NCI-H2227 treated with DMSO at 0.1 percent for 48 hours (cell line): ENCODE measurements at places on chromosomes 3 and 15.
A peak's percentile ranks its signal among the peaks of the same experiment; 100 is the strongest.

- DNase-seq: no peak
Observed at GRCh38 chr15:91864664-91865063, 11.2 kb downstream of the SLCO3A1 start.

GRCh38 chr15:33608714-33609113 is 297.9 kb downstream of the RYR3 start:
- DNase-seq: peak; percentile 3

DNA sequence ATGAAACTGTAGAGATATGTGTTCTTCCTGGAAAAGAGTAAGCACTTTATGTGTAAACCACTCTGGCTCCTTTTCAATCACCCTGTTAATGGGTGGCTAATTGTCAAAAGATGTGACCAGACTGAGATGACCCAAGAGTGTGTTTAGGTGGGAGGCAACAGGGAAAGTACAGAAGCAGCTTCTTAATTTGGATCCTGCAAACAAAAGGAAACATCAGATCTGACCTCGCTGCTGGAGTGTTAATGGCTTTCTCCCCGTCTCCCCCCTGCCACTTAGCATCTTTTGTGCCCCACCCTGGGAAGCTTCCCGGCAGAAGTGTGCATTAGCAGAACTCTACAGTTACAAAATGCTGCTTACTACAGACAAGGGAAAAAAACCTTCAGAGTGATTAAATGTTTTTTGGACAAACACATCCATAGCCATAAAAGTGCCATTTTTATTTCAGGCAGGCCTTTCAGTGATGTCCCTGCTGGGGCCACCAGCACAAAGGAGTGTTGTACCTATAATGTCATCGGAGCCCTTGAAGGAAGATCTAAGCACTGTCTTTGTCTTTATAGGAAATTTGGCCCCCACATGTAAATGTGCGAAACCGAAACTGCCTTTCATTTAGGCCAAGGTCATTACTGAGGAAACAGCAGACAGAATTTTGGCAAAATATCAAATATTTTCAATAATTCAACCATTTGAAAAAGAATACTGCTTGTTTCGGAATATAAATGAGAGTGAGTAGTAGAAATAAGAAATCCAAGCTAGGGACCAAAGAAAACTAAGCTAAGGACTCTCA is 311.0 kb downstream of the WDR72 start:
- peak; percentile 94 for DNase-seq

DNA sequence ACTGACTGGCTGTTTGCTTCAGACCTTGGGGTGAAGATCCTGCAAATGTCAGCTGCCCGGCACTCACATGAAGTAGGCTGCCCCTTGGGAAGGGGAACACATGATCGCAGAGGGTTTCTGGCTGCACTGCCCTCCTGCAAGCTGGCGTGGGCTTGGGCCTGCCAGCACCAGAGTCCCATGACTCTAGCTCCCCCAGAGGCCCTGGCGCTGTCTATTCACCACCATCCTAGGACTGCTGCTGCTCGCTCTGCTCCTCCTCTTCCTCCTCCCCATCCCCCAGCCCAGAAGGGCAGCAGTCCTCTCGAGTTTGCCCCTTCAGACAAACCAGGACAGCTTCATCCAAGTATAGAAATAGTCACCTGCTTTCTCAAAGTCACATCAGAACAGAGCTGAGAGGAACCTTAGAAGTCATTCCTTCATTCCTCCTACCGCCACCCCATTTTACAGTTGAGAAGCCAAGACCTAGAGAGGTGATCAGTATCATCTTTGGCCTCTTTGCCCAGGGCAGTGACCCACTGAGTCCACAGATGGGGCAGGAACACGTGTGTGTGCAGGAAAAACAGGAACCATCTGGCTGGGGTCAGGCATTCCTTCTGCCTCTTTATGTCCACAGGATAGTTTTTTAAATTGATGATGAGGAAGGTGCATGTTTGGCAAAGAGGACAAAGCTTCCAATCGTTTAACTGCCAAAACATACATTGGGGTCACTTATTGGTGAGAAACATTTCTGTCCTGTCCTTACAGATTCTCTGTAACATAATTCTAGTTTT is 13.2 kb downstream of the DPH3 start:
- no peak for DNase-seq

DNA sequence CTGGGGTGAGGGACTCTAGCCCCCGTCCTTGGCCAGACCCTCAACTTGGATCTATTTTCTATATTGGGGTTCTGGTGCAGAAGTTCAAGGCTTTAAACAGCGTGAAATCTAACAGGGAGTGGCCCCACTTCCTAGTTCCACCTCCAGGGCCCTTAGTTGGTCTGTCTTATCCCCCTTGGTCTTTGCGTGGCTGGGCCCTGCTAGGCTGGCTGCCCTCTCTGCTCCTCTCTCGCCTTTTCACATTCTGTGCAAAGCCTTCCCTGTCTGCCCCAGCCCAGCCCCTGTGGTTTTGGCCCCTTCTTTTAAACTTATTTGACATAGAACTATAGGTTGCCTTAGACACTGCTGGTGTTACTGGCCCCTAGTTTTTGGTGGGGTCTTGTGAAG is 5.6 kb downstream of the PPCDC start:
- no peak for DNase-seq

DNA sequence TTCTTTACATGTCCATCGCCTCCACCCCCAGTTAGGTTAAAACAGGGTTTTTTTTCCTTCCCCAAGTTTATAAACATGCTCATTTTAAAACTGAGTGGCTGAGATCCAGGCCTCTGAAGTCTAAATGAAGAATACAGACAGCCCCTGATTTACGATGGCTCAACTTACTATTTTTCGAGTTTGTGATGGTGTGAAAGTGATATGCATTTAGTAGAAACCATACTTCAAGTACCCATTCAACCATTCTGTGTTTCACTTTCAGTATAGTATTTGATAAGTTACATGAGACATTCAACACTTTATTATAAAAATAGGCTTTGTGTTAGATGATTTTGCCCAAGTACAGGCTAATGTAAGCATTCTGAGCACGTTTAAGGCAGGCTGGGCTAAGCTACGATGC is 30.5 kb upstream of the GNB5 start:
- no peak for DNase-seq

GRCh38 chr15:92670621-92671020 is 15.0 kb upstream of the FAM174B start:
- DNase-seq: no peak

- peak; percentile 9 for DNase-seq
Observed at GRCh38 chr3:148280623-148281242, 417.0 kb upstream of the AGTR1 start.

DNA sequence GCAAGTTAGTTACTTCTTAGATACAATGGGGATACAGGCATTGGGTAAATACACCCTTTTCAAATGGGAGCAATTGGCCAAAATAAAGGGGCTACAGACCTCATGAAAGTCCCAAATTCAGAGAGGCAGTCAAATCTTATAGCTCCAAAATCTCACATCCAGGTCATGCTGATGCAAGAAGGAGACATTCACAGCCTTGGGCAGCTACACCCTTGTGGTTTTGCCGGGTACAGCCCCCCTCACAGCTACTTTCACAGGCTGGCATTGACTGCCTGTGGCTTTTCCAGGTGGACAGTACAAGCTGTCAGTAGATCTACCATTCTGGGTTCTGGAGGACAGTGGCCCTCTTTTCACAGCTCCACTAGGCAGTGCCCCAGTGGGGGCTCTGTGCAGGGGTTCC is 17.5 kb upstream of the PLSCR1 start:
- no peak for DNase-seq

DNA sequence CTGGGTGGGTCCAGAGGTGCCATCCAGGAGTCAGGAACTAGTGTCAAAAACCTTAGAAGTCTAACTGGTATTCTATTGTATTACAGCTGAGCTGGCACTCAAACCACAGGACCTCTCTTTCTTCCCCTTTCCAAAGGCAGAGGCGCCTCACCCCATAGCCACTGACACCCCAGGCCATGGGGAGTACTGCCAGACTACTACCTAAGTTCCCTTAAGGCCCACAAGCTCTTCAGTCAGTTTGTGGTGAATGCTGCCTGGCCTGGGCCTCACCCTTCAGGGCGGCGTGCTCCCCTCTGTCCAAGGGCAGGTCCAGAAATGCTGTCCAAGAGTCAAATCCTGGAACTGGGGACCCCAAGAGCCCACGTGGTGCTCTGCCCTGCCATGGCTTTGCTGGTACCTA is 43.0 kb upstream of the FGF7 start:
- DNase-seq: no peak

GRCh38 chr15:88284318-88284998 is 27.9 kb upstream of the NTRK3 start:
- no peak for DNase-seq

DNA sequence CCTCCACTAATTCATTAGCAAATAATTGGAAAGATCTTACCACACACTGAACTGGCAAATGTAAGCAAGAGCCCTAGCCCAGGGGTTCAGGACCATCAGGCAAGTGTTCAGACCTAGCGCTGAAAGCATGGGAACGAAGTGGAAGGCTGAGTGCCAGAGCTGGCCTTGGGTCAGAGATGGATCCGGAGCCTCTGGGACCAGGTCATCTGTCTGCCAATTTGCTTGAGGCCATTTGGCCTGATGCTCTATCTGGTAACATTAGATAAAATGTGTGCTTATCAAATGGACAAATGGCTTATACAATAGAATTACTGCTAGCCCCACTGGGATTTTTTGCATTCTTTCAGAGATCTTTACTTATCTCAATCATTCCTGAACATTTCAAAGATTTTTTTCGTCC is 1.4 kb upstream of the TMC3 start:
- DNase-seq: no peak

GRCh38 chr3:134332344-134332743 is 41.9 kb downstream of the AMOTL2 start:
- DNase-seq: no peak

GRCh38 chr3:30428251-30428650 is 178.2 kb upstream of the TGFBR2 start:
- DNase-seq: no peak

- DNase-seq: no peak
Observed at GRCh38 chr3:177300842-177301241, 103.6 kb upstream of the TBL1XR1 start.

- no peak for DNase-seq
Observed at GRCh38 chr3:105906836-105907235, 38.0 kb upstream of the CBLB start.

GRCh38 chr3:101838691-101839090 is 10.6 kb upstream of the NFKBIZ start:
- no peak for DNase-seq

DNA sequence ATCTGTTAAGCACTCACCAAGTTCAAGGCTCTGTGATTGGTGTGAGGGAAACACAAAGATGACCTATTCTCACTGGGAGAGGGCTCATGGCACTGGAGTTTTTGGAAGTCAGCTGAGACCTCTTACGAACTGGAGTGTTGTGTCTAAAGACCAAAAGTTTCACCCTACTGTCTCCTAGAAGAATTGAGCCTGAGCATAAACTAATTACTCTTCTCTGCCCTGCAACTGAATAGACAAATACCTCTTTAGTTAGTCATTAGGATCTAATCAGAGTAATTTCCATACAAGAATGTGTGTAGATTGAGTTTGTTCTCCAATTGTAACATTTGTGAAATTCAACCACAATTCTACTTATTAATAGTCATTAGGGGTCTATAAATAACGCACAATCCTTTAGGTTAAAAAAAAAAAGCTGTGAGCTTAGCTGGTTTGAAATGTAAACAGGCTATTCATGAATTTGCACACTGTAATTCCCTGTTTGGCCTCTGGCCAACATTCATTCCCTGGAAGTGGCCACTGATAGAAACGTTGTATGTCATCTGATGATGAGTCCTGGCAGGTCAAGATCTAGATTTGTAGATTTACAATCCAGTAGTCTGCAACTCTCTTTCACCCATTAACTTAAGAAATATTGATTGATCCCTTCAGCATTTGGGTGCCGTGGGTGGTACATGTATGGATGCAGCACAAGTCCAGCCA is 76.8 kb upstream of the SOX14 start:
- DNase-seq: no peak

DNA sequence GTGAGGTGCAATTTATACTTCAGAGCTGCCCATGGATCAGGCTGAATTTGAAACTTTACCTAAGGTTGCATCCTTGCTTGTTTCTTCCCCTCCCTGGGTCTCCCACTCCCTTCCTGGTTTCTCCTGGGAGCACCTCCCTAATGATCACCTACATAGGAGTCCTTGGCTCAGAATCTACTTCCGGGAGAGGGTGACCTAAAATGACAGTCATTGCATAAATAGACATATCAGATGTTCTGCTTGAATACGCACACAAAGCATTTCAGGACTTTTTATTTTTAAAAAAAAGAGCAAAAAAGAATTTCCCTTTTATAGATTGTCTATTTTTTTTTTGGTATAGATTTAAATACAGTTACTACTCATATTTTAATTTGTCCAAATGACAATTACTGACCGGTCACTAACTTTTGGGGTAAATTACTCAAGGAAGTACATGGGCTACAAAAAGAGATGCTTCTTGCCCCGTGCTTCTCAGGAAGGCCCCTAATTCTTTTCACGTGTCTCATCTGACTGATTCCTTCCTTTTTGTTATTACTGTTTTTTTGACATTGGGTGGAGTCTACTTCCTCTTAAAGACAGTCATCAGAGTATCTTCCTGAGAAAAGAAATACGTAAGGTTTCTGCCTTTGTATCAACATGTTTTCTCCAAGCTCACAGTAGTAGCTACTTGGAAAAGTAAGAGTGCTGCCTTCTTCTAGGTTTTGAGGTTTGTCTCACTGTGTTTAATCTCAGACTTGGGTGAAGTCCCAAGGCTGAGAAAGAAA is 4.9 kb upstream of the MYZAP start:
- DNase-seq: no peak

GRCh38 chr3:164641071-164641470 is 437.2 kb downstream of the SI start:
- DNase-seq: no peak

DNA sequence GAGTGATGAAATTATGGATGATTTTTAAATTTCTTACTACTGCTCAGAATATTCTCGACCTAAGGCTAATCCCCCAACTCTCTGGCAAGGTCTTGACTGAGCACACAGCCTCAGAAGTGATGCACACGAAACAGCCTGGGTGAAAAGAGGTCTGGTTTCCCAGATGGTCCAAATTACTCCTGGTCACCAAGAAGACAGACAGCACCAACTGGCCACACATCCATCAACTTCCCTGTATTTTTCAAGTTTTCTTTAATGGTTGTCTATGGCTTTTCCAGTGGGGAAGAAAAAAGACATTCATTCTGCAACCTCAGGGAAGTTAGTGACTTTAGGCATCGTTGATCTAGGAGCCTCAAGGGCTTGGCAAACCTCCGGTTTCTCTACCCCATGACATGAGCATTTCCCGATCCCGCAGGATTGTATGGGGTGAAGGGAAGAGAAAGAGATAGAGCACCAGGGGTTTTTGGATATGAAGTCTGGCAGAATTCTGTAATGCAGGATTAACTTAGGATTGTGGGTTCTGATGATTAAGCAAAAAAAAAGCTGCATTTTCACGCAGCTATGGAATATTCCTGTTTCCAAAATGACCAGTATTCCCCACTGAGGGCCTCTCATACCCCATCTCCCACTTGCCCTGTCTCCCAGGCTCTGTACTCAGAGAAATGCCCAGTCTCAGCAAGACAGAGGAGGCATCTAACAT is 62.2 kb downstream of the UMPS start:
- DNase-seq: no peak
